ENCODE measurements at places on chromosomes 4 and X.

DNA sequence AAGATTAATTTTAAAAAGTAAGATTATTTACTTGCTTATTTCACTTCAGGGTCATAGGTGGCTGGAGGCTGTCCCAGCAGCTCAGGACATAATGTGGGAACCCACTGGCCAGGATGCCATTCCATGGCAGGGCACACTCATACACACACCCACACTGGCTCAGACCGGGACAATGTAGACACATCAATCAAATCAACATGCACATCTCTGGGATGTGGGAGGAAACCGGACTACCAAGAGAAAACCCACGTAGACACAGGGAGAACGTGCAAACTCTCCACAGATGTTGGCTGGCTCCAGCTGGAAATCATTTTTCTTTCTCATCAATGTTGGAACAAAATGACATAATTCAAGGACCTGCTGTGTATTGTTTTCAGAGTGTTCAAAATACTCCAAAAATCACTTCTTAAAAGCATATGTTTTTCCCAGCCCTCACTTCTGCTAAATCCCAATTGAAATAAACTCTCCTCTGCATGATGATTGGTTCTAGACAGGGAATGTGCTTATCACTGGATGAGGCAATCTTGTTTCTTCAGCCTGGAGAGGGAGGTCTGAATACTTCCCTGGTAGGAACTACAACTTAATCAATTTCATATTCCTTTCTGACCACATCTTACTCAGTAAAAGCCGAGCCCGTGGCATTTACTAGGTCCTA lies 18.6 kb upstream of the CPE start:
- no peak for DNase-seq

DNA sequence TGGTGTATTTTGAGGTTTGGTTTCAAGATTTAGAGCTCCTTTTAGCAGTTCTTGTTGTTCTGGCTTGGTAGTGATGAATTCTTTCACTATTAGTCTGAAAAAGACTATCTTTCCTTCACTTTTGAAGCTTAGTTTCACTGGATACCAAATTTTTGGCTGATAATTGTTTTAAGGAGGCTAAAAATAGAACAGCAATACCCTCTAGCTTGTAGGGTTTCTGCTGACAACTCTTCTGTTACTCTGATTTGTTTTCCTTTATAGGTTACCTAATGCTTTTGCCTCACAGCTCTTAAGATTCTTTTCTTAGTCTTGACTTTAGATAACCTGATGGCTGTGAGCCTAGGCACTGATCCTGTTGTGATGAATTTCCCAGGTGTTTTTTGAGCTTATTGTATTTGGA lies 33.6 kb upstream of the HEPH start:
- no peak for DNase-seq

- DNase-seq: no peak
Observed at GRCh38 chr4:142318280-142318679, 527.8 kb downstream of the INPP4B start.

GRCh38 chr4:54539500-54540029 lies 118.2 kb upstream of the KIT start:
- peak; percentile 32 for DNase-seq

GRCh38 chr4:41332510-41333054 lies 75.9 kb downstream of the UCHL1 start:
- no peak for DNase-seq

- no peak for DNase-seq
Observed at GRCh38 chr4:978957-979701, 5.8 kb upstream of the DGKQ start.

- DNase-seq: no peak
Observed at GRCh38 chr4:165965503-165965902, 92.5 kb downstream of the TLL1 start.

DNA sequence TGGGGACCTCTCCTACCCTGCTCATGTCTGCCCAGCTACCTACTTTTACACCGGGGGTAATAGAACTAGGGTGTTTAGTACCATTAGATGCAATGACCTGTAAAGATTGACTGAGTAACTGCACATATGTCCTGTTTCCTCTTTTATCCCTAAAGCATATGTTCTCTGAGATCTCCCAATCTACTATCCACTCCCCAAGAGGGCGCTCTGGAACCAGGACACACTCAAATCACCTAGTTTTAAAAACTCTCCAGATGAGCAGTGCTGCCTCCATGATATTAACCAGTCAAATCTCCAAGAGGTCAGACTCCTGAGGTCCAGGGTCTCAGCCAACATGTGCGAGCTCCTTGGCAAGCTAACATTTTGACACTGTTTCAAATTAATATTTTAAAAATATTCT lies 87.0 kb upstream of the TSPAN5 start:
- DNase-seq: no peak

GRCh38 chrX:127726227-127726626 lies 326.0 kb downstream of the ACTRT1 start:
- no peak for DNase-seq

GRCh38 chrX:33285550-33285949 lies 74.2 kb upstream of the DMD start:
- no peak for DNase-seq

DNA sequence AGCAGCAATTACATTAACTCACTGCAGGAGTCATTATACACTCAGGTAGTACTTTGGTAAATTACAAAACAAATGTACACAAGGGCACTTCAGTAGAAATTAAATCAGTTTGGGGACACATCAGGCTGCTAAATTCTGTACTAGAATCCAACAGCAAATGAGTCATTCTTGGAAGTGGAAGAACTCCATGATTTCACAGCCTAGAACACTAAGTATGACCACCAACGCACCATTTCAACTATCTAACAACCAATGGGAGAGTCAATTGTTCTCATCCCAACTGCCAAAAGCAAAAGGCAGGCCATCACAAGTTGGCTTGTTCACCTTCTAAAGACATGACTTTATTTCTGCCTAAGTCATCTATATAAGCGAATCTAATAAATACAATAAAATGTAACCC lies 26.6 kb downstream of the PPM1K start:
- DNase-seq: no peak

DNA sequence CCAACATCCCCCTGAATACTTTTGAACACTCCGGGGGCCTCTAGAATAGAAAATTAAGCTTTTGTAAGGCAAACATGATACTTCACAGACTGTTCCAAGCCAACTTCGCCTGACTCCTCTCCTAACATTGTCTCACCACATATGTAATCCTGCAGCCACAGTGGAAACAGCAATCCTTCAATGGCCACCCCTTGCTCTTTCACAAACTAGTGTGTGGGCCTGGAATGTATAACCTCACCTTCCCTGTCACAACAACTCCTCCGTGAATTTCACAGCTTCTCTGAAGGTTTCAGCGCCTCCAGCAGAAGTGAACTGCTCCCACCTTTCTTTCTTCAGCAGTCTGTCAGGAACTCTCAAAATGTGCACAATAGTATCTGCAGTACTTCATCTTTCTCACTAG lies 185.1 kb downstream of the ADGRL3 start:
- no peak for DNase-seq

DNA sequence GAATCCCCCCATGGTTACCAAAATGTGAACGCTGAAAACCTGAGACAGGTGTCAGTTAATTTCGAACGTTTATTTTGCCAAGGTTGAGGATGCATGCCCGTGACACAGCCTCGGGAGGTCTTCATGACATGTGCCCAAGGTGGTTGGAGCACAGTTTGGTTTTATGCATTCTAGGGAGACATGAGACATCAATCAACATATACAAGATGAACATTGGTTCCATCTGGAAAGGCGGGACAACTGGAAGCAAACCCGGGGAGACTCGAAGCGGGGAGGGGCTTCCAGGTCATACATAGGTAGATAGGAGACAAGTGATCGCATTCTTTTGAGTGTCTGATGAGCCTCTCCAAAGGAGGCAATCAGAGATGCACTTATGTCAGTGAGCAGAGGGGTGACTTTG lies 11.0 kb upstream of the SH3BP2 start:
- DNase-seq: no peak

DNA sequence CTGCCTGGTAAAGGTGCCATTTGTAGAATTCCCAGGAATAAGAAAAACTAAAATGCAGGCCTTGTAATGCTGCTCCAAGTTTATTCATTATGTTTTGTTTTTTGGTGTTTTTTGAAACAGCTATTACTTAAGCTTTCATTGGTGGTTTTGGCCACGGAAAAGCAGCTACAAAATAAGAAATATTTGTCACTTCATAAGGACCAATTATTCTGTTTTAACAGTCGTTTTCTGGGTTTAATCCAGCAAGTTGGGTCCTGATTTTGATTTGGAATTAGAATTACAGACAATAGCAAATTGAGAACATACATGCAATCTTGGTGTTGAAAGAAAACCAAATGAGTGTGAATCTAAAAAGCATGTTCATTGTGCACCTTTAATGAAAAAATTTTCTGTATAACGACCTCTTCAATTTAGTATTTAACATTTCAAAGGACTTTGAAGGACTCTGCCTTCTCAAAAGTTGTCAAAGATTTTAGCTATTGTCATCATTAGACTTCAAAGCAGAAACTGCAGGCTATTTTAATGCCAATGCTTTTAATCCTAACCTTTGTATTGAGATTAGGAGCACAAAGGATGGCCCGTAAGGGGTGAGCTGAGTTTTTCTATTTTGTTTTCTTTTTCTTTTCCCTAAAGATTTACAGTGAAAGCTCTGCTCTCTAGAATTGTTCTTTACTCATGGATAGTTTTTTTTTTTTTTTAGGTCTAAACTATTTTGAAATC lies 26.7 kb upstream of the STOX2 start:
- no peak for DNase-seq

- no peak for DNase-seq
Observed at GRCh38 chr4:112312610-112313239, 15.6 kb downstream of the ALPK1 start.

- no peak for DNase-seq
Observed at GRCh38 chrX:12162420-12162819, 24.1 kb downstream of the FRMPD4 start.

GRCh38 chr4:25065431-25065858 lies 34.7 kb upstream of the LGI2 start:
- DNase-seq: peak; percentile 43

DNA sequence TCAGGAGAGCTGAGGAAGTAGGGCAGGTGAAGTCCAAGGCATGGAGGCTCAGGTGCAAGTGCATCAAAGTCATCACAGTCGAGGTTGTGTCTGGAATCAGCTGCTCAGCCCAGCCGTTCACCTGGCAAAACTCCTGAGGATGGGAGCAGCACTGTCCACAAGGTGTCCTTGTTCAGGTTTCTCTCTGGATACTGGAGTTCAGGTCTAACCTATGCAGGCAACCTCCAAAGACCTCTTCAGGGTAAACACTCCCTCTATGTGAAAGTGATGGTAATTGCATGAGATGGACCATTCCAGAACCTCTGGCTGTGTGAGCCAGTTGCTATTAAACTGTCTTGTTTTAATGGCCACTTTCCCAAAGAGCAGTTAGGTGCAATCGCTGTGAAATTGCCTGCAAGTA lies 120.2 kb upstream of the PSAPL1 start:
- DNase-seq: no peak

Data from NCI-H1436 (cell line).